ENCODE measurements at places on chromosomes 1 and 21.

DNA sequence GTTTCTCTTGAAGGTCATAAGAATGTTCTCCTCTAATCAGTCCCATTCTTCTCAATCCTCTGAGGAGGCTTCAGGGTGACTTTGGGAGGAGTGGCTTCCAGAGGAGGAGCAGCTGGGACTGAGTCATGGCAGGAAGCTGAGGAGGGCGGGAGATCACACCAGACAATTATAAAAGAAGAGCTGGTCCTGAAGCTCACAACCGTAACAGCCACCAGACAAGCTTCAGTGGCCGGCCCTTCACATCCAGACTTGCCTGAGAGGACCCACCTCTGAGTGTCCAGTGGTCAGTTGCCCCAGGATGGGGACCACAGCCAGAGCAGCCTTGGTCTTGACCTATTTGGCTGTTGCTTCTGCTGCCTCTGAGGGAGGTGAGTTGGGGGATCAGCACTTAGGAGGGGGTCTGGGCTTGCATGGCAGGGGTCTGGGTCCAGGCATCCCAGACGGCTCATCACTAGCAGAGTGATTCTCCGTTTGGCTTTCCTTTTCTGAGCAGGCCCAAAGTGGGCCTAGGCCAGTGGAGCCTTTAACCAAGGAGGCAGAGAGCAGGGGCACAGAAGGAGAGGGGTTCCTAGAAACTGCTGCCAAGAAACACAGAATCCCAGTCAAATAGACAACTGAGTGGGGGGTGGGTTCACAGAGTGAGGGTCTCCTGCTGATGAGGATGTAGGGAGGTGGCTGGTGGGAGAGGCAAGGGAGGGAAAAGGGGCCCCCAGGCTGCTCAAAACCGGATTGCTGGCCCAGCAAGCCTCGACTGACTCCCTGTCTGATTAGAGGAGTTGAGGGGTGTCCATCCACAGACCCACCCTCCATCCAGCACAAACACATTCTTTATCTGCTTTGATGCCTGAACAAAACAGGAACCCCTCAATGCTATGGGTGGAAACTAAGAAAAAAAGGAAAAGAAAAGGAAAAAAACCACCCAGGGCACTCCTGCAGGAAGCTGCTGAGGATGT, at the start of gene ECM1:
Gene ECM1 (plus strand): TSS at position 198 of the 953 bp plus-strand sequence. CDS start 101 bp downstream, at position 299.
- DNase-seq, result peak; percentile 71

DNA sequence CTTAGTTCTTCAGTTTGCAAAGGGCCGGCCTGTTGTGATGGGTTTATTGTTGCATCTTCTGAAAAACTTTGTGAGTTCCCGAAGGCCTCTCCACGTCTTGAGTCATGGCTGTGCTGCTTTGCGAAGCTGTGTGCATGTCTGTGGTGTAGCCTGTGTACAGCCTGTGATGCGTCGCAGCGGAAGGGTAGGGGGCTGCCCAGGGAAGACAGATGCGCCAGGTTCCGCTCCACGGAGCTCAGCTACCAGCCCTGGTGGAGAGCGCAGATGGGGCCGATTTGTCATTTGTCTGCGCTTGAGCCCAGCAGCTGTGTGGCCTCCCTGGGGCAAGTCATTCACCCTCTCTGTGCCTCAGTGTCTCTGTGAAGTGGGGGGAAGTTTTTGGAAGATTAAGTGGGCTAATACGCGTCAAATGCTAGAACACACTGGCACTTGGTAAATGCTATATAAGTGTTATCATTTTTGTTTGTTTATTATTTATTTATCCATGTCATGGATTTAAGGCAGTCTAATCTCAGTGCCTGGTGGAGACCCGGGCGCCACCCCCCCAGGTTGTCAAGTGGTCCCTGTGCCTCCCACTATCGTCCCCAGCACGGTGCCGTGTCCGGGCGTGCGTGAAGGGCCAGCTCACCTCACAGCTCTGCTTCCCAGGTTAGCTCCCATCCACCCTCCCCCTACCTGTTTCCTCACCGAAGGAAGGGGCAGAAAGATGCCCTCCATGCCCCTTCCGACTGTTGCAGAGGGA, 8.4 kb downstream of the PDE9A start:
- DNase-seq, result no peak

- no peak for DNase-seq
These were observed 37.9 kb downstream of the PABPC4 start for GRCh38 chr1:39538531-39539251.

DNA sequence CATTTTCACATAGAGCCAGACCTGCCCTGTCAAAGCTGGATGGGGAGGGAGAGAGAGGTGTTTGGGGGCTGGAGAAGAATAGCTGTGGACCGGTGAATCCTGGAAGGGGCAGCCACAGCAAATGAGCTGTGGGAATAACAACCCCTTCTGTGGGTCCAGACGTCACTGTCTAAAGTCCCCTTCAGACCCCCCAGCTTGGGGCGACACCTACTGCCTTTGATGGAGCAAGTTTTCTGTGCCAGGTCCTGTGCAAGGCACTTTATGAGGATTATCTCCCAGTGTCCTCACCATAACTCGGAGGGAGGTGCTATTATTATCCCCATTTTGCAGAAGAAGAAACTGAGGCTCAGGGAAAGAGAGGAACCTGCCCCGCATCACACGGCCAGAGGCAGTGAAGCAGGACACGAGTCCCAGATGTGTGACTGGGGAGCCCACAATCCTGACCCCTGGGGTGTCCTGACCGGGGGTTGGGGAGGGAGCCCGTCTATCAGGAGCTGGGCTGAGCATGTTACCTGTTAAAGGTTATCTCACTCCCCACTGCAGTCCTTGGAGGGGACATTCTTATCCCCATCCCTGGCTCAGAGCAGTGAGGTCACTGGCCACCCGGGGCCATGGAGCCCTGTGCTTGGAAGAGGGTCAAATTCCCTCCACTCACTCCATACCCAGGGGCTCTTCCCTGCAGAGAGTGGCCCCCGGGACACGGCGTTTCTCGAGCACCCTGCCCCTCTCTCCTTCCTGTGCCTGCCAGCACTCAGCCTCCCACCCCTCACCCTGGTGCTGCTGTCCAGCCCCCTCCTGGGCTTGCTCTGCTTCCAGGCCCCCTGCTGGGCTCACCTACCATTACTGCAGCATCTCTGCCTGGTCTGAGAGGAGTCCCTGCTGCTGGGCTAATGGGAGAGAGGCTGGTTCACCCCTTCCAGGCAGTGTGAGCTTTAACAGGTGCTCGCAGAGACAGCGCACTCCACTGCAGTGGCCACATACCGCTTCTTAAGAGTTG, 132.9 kb downstream of the PTPRU start:
- DNase-seq, result no peak

DNA sequence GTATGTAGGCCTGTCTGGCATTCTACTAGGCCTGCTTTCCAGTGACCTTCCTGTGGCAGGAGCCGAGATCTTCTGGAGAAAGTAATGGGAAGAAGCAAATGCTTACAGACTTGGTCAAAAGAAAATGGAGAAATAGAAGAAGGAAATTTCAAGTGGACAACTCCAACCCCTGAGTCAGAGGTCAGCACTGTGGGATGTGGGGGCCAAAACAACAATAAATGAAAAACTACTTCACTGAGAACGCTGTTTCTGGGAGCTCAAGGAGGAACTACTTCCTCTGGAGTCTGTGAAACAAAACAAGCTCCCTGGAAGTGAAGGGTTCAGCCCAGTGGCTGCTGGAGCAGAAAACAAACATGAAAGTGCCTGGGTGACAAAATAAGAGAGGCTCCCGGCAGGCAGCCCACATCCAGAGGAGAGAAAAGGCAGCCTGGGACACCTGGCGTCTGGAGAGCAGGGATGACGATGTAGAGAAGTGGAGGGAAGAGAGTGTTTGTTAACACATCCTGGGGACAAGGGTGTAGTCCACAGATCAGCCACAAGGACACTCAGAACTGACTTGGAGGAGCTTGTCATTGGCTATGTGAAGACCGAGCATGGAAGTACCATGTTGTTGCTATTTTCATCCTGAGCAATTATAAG, 355.2 kb downstream of the SMYD3 start:
- DNase-seq, result peak; percentile 21

DNA sequence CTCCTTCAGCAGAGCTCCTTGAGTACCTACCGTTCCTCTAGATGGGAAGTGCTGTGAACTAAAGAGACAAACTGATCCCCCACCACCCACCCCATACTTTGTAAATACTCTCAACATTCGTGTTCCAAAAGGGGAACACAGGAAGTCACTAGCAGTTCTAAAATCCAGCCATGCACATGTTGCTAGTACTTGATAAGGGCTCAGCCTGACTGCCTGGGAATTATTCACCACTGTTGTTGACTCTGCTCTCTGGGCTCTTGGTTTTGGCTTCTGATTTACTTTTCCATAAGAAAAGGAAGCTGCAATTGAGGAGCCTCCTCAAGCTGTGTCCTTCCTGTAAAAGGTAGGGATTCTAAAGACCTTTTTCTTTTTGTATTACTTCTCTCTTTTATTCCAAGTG, 67.5 kb downstream of the IVNS1ABP start:
- no peak for DNase-seq

- DNase-seq, result no peak
These were observed 11.6 kb upstream of the MRPS14 start for GRCh38 chr1:175034775-175035174.

GRCh38 chr1:30242168-30242567, 481.2 kb downstream of the MATN1 start:
- no peak for DNase-seq

- DNase-seq, result peak; percentile 20
These were observed 730 bp downstream of the ZCCHC17 start for GRCh38 chr1:31297277-31298247.

DNA sequence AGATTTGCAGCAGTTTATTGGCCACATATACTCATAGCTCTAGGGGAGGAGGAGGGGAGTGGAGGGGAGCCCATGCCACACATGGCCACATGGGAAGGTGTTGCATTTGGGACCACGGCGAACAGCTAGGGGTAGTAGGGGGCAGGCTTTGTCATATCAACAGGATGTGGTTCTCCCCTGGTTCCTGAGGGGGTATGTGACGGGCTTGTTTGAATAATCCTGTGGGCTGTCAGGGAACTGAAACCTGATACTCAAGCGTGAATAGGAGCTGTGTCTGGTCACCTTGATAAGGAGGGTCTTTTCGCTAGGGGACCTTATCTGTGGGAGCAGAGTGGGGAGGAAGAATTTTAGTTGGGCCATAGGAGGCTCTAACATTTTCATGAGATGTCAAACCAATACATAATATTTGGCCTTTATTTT, 264.7 kb downstream of the CTH start:
- no peak for DNase-seq

- DNase-seq, result no peak
These were observed 50.1 kb downstream of the NDUFS5 start for GRCh38 chr1:39076127-39076798.

DNA sequence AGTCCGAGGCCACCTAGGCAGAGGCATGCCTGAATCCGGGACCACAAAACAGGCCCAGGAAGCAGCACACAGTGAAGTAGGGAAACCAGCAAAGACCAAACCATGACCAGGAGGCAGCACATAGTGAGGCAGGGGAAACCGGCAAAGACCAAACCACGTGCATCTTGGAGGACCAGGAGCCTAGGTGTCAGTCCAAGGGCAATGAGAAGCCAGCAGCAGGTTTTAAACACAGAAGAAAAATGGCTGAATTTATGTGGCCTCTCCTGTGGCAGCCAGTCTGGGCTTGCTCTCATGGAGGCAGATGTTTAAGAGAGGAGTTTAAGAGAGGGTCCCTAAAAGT, 42.5 kb downstream of the NPHP4 start:
- no peak for DNase-seq

GRCh38 chr1:103459346-103459745, 66.2 kb upstream of the RNPC3 start:
- DNase-seq, result no peak

- peak; percentile 16 for DNase-seq
These were observed 2.7 kb upstream of the COL16A1 start for GRCh38 chr1:31706384-31707058.

- no peak for DNase-seq
These were observed 75.4 kb downstream of the LRRC53 start for GRCh38 chr1:74437035-74437434.

DNA sequence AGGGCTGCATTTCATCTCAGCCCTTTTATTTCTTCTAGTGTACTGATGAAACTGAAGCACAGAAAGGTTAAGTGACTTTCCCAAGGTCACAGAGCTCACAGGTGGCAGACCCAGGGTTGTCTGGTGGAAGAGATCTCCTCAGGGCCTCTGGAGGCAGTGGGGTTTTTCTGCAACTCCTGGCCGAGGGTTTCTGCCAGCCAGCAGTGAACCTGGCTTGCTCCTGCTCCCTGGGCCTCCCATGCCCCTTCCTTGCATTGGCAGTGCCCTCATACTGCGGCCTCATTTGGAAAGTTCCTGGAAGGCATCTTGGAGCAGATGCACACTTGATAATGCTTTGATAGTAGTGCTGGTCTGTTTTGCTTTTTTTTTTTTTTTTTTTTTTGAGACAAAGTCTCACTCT, 7.7 kb downstream of the GALNT2 start:
- DNase-seq, result no peak

- DNase-seq, result peak; percentile 58
These were observed 13.8 kb upstream of the ATP1A1 start for GRCh38 chr1:116359060-116359830.

- DNase-seq, result no peak
These were observed 181.1 kb downstream of the IGSF21 start for GRCh38 chr1:18288722-18289121.

DNA sequence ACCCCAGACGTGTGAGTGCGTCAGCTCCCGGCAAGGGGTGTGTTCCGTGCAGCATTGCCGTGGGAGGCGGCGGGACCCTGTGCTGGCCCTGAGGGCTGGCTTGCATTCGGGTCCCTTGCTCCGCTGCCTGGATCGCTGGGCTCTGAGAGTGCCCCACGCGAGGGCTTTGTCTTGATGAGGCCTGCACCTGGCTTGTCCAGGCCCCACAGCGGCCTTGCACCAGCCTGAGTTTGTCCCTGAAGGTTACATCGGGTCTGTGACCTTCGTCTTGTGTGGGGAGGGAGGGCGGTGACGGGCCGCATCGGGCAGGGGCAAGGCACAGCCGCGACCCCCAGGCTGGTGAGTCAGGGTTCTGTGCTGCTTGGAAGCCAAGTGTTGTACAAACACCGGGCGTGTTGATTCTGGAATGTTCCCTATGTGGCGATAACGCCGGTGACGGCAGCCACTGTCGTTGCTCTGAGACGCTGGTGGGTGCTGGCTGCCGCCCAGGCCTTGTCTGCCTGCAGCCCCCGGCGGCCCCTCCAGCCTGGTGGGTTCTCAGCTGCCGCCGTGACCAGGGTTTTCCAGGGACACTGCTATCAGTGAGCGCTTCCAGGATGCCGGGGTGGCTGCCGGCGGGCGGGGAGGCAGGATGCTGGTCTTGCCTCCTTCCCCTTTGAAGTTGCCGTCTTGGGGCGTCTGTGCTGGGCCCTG, 42.9 kb downstream of the SLX9 start:
- no peak for DNase-seq

- no peak for DNase-seq
These were observed 470.2 kb downstream of the DISC1 start for GRCh38 chr1:232096751-232097150.

GRCh38 chr1:10193288-10193687, 17.1 kb upstream of the KIF1B start:
- DNase-seq, result no peak

DNA sequence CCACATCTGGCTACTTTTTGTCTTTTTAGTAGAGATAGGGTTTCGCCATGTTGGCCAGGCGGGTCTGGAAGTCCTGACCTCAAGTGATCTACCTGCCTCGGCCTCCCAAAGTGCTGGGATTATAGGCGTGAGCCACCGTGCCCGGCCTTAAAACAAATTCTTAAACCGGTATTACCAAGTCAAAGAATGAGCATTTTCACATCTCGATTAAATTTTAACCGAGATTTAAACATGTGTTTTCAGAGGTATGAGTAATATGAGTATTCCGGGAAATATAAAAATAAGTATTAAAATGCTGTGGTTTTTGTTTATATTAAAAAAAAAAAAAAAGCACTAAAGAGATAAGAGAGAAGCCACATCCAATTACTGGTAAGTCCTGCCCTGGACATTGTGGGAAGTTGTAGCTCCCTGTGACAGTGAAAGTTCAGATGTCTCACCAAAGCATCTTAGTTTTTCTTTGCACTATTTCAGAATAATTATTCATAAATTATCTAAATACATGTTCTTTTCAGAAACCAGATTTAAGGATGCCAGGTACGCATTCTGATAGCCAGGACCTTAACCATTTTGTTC, 24.9 kb downstream of the ZNF281 start:
- no peak for DNase-seq

Data from suppressor macrophage treated with lipopolysaccharide for 4 hours (primary cell).